Fibroblast of lung (primary cell): ENCODE measurements at places on chromosomes 4 and X. TPM values are rescaled to one million over a fixed set of nuclear protein-coding genes. Genes with fewer than 3 reads are reported as not detected.

PAGE4 gene
- total RNA-seq = not detected in 2 replicates

GSX2 gene
- total RNA-seq = 0.33 TPM in 1 of 2 replicates, not detected in the other

DNA sequence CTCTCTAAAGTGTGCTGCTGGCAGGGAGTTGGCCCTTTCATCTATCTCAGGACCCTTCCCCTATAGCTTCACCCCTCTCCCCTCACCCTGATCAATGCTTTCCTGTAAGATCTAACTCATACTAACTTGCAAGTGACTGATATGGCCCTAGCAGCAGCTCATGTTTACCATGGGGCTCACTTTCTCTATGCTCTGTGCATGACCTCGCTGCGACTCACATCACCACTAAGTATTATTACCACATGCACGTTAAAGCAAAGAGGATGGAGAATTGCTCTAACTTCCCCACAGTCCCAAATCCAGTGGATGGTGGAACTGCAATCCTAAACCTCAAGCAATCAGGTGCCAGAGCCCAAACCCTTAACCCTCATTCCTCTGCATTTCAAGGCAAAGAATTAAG is 626.6 kb downstream of the MID1IP1 start:
- peak; percentile 36 for DNase-seq

DNA sequence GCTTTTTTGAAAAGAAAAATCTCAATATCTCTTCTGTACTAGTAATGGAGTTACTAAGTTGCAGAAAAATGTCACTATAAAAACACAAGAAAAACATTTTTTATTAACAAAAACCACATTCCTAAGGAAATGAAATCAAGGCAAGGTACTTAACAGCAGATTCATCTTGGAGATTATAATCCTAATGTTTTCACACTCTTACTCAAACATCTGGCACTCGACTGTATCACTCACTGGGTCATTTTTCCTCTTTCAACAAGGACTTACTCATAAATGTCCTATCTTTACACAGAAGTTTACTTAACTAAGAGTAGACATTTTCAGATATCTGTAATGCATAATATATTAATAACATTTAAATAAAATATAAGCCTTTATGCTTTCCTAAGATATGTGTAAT is 216.6 kb downstream of the NR3C2 start:
- DNase-seq = no peak

GRCh38 chr4:2827071-2827873 is 16.4 kb upstream of the ADD1 start:
- no peak for DNase-seq

HDAC6 gene
- total RNA-seq = 31.3 and 32.5 TPM in 2 replicates

DNA sequence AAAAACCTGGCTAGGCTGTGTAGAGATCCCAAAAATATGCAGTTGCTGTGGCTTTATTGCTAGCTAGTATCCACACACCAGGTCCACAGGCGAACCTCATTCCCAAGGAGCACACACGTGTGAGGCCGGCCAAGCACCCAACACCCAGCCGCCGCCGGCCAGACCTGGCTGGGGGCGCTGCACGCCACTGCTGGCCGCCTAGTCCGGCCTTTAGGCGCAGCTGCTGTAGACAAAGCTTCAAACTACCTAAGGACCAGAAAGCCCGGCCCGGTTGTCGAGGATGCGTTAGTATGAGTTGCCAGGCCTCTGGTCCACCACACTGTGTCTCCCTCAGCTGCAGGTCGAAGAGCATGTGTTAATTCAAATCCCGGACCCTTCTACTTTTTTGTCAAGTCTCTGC is 3.1 kb downstream of the POU3F4 start:
- no peak for DNase-seq

- peak; percentile 47 for DNase-seq
These were observed 597.9 kb downstream of the GBA3 start for GRCh38 chr4:23290656-23291055.

- DNase-seq = peak; percentile 57
These were observed 17.8 kb upstream of the CXCL3 start for GRCh38 chr4:74056114-74056857.

ENOPH1 gene
- 36.5 and 43.6 TPM in 2 replicates for total RNA-seq

- no peak for DNase-seq
These were observed 85.0 kb upstream of the MTM1 start for GRCh38 chrX:150483356-150483985.

- DNase-seq = no peak
These were observed 62.5 kb downstream of the AFAP1 start for GRCh38 chr4:7877176-7877575.

DNA sequence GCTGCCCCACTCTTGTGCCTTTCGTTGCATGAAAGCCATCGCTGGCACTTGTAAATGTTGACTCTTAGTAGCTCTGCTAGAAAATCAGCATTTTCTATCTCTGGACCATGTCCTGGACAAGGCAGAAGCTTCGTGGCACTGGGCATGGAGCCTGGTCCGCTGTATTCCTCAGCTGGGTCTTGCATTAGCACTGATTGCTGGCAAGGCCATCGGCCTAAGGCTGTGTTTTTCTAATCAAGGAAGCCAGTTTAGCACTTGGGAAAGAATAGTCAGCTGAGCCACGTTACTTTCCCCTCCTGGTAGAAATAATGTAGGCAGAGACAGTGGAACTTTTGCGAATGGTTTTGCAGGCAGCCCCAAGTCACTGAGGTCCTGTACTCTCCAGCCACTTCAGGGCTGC is 180.2 kb upstream of the EOLA2 start:
- no peak for DNase-seq

TRPC5OS gene
- not detected in 2 replicates for total RNA-seq

PLP1 gene
- 0.17 TPM in 1 of 2 replicates, not detected in the other for total RNA-seq

- peak; percentile 2 for DNase-seq
These were observed 177.1 kb upstream of the CENPE start for GRCh38 chr4:103375278-103375677.

- DNase-seq = no peak
These were observed 218.0 kb downstream of the PRDM5 start for GRCh38 chr4:120704538-120704937.

DNA sequence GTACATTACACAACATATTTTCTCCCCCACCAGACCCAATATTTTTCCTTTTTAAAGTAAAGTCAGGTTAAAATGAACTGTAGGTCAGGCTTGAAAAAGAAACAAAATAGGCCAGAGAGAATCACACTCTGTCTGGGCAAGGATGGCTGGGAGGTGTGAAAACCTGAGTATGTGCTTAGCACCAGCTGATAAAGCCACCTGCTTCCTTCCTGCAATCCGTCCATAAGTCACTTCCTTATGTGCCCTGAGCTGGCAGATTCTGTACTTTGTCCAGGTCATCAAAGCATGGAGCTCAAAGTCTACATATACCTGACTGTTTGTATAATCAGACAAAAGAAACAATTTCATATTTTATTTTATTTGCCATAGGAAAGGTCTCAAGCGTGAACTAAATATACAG is 37.7 kb downstream of the ANTXR2 start:
- no peak for DNase-seq

GRCh38 chr4:8655411-8656184 is 63.0 kb downstream of the CPZ start:
- no peak for DNase-seq
